T-helper 22 cell (primary cell): ENCODE measurements at places on chromosomes 7 and 10.

DNA sequence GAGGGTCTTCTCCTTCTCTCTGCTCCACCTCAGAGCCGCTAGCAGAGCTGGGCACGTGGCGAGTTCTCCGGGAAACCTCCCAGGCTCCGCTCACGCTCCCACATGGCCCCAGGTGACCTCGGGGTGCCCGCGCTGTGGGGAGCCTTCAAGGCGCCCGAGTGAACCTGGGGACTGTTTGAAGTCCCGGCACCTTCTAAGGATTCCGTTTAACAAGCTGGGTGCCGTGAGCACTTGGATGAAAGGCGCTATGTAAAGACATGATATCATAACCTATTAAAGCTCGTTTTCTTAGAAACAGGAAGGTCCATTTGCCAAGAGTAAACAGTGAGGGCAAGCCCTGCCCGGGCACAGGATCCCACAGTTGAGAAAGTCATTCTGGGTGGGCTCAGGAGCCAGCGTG is 15.8 kb upstream of the MYL10 start:
- no peak for DNase-seq

DNA sequence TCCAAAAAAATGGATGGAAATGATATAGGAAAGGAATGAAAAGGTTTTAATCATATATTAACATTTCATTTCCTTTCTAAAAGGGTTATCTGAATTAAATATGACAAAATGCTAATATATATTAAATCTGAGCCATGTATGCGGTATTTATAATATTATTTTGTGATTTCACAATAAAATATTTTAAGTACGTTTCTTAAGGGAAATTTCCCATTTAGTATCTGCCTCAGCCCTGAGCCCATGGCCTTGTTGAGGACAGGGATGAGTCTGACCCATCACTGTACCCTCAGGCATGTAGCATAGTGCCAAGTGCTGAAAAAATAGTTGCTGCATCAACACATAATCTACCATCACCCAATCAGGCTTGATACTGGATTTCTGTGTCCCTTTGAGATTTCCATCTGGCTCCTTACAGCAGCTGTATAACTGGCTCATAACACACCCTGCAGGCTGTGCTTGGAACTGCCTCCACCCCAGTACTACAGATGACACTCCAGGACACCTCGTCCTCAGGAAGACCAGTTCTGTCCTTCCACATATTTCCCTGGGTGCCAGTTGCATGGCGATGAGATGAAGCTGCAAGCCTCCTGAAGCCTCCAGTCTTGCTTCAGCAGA is 59.4 kb upstream of the ASAH2 start:
- no peak for DNase-seq

- no peak for DNase-seq
These were observed 501.7 kb upstream of the SORCS1 start for GRCh38 chr10:107666214-107666613.

DNA sequence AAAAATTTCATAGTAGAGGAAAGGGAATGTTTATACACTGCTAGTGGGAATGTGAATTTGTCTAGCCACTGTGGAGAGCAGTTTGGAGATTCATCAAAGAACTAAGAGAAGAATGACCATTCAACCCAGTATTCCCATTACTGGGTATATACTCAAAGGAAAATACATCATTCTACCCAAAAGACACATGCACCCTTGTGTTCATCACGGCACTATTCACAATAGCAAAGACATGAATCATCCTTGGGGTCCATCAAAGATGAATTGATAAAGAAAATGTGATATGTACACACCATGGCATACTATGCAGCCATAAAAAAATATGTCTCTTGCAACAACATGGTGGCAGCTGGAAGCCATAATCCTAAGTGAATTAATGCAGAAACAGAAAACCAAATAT is 825.7 kb downstream of the TNS3 start:
- DNase-seq, result no peak

DNA sequence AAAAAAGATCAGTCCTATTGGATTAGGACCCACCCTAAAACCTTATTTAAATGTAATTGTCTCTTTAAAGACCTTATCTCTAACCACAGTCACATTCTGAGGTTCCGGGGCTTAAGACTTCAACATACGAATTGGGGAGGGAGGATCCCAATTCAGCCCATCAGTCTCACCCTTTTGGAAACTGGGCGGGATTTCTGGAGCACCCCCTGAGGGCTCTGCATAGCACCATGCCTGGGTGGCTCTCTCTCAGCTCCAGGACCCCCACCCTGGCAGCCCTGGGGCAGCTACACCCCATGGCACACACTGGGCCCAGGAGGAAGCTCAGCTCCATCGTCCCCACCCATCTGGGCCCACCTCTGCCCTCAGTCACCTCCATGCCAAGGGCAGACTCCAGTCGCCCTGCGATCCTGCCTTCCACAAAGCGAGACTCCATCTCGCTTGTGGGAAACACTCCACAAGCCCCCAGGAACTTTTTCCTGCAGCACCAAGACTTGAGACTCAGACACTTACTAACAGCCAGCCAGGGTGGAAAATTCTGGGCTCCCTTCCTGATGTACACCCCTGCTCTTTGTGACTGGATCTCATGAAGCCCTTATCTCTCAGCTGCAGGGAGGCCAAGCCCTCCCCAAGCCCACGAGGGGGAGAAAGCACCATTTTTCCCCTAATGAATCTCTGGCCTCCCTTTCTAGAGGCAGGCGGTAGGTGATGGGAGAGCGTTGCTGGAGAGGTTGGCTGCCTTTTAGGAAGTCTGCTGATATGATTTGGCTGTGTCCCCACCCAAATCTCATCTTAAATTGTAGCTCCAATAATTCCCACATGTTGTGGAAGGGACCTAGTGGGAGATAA is 90.8 kb upstream of the KDM7A start:
- DNase-seq, result no peak

DNA sequence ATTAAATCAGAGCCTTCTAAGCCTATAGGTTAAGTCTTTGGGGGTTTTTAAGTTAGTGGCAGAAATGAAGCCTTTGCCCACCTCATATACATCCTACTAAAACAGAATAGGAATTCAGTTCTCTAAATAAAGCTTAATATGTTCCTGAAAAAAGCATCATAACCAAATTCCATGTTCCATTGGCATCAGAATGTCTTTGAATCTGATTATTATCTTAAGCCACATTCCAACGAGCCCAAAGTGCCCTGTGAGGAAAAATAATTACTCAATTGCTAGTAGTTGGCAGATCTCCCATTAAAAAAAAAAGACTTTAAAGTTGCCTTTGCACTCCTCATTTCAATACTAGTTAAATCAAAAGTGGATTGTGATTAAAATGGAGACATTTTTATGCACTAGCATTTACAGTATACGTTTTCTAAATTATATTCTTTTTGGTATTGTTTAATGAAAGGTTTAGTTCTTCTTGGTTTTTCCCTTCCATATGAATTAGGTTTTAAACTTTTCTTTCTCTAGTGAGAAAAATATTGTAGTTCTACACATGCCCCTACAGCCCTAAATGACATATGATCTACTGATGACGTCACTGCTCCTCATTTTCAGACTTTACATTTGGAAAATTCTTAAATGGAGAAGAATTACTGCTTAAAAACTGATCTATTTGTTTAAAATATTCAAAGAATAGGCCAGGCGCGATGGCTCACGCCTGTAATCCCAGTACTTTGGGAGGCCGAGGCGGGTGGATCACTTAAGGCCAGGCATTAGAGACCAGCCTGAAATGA is 54.3 kb upstream of the CABCOCO1 start:
- no peak for DNase-seq

GRCh38 chr10:76766682-76767081 is 870.9 kb downstream of the KCNMA1 start:
- DNase-seq, result no peak

DNA sequence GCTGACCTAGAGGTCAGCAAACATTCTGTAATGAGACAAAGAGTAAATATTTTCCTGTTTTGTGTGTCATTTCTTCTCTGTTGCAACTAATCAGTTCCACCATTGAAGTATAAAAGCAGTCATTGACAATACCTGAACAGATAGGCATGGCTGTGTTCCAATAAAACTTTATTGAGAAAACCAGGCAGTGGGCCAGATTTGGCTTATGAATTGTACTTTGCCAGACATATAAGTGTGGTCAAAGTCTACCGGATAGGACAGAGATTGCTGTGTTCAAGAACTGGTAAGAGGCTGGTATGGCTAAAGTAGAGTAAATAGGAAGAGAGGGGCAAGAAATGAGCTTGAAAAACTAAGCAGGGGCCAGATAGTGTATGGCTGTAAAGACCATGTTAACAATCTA is 38.3 kb upstream of the TAC1 start:
- no peak for DNase-seq

GRCh38 chr10:24381235-24382010 is 172.5 kb downstream of the KIAA1217 start:
- no peak for DNase-seq

- DNase-seq, result no peak
These were observed 2.4 kb downstream of the MYL7 start for GRCh38 chr7:44138698-44139097.

- no peak for DNase-seq
These were observed 121.6 kb downstream of the SPAG6 start for GRCh38 chr10:22466763-22467334.

- no peak for DNase-seq
These were observed 20.2 kb upstream of the ADD3 start for GRCh38 chr10:109987452-109988211.

DNA sequence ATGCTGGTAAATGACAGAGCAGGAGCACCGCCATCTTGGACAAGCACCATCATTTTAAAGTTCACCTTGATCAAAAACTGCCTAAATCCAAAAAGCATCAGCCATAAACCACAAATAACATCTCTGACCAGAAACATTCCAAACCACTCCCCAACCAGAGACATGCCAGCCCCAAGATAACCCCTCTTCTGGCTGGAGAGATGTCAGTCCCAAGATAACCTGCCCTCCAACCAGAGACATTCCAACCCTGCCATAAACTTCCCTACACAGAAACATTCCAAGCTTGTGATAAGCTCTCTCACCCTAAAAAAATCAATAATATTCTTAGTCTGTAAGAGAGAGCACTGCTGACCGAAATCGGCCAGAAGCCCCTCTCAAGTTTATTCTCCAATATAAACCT is 659.3 kb downstream of the XPNPEP1 start:
- DNase-seq, result no peak

GRCh38 chr7:85619236-85619635 is 432.4 kb upstream of the SEMA3D start:
- DNase-seq, result no peak

DNA sequence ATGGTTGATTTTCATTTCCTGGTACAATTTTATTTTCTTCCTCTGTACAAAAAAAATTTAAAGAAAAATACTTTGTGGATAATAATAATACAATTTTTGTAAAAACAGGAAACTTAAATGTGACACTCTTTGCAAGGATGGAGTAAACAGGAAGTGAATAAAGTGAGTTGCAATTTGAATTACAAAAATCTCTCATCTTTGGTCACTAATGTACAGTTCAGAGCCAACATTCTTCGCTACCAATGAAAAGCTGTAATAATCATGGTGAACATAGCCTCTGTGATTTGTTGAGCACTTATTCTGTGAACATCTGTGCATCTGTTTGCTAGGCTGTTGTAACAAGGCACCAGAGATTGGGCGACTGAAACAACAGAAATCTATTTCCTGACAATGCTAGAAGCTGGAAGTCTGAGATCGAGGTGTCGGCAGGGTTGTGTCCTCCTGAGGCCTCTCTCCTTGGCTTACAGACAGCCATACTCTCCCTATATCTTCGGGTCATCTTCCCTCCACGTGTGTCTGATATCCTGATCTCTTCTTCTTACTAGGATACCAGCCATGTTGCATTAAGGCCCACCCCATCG is 295.3 kb upstream of the KLF6 start:
- DNase-seq, result no peak

DNA sequence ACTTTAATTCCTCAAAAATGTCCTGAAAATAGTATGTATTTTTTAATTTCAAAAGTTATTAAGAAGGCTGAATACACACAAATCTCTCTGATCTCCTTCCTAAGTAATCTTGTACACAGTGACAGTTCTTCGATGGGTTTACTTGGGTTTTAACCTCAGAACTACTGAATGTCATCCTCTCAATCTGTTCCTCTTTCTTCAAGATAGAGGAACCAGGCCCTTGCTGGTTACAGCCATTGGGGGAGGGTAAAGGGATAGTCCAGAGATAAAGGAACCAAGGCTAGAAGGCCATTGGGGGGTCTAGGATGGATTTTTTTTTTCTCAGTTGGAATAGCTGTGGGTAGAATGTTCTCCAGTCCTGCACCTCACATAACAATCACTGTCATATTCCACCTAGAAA is 224.9 kb downstream of the SKIDA1 start:
- DNase-seq, result no peak
